Bone marrow (tissue), 2 donors: ENCODE measurements at places on chromosomes 2 and 18.

GRCh38 chr2:60880643-60881046, 729 bp upstream of the REL start:
- DNase-seq, result no peak

DNA sequence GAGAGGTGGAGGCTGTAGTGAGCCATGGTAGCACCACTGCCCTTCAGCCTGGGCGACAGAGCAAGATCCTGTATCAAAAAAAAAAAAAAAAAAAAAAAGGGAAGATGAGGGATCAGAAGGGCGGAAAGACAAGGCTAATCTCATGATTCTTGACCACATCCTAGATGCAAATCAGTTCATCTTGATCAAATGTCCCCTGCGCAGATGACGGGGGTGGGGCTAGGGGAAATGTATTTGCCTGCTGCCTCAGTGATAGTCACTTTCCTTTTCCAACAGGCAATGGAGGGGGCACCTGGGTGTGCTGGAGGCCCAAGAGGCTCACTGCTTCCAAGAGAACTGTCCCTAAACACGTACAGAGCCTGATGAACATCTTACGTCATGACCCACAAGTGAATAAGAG, 3.7 kb upstream of the EMILIN2 start:
- DNase-seq, result no peak

DNA sequence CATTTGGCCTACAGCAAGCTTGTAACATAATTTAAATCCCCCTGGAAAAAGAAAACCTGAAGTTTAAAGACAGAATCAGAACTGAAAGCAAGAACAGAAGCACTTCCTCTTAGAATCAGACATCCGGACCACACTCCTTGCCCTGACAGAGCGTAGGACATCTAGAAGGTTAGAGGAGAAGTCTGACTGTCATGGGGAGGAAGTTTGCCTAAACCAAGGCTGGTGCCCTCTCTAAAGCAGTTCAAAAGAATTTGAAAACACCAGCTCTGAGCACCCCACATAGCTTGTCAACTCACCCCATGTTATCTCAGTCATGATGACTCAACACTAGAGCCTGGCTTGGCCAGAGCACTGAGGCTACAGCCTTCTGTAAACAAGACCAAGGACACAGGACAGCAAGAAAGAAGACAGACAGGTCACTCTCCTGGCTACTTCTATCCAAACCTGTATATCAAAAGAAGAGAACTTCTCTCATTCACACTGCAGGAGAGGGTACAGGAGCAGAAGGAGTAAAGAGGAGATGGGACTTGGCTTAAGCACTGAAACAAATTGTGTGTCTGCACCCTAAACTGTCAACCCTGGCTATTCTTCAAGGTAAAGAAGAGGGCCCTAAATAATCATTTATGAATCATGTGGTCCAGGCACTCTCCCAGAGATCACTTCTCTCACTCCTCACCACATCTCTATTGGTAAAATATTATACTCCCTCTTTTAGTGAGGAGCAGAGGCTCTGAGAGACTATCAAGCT, 198.6 kb downstream of the MEMO1 start:
- peak; percentile 94 for DNase-seq

DNA sequence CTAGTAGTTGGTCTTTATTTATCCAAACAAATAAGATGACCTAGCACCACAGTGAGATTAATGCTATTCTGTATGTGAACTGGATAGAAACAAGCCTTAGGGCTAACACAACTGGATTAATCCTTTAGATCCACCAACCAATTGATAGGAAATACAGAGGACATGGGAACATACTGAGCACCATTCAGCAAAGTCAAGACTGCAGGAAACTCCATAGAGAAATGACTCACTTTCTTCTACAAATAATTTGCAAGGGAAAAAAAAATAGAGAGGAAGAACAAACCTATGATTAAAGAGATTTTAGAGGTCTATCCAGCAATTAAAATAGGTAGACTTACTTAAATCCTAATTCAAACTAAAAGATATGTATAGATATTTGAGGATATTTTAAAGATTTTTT, 23.9 kb downstream of the WDFY1 start:
- no peak for DNase-seq

- no peak for DNase-seq
Measured at GRCh38 chr2:172373076-172373475, 54.3 kb upstream of the ITGA6 start.

DNA sequence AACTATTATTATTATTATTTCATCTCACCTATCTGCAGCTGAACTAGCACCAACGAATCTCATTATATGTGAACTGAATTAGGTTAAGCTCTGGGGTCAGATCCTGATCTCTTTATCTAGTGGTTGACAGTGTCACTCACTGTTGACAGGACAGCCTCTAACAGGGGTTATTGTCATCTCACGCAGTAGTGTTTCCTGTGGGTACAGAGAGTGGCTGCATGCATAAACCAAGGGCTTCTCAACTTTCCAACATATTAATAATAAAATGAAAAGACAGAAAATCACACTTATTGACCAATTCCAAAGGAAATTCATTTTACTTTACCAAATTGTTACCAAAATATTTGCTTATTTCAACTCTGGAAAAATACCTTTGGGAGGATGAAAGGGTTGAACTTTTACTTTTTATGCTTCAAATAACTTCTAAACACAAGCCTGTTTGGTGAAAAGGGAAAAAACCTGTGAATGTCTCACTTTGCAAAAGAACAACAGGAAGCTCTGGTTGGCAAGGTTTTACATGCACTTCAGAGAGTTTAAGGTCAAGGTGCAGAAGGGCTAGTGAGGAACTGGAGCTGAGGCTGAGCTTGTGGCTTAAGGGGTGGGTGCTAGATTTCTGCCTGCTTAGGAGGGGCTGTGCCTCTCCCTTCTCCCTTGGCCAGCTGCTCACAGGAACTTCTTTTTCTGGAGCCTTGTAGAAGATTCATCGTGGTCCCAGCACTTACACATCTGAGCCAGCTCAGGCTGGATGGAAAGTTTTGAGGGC, 72.6 kb downstream of the CTAGE1 start:
- DNase-seq, result no peak

- DNase-seq, result no peak
Measured at GRCh38 chr18:68666381-68666780, 48.5 kb downstream of the TMX3 start.

DNA sequence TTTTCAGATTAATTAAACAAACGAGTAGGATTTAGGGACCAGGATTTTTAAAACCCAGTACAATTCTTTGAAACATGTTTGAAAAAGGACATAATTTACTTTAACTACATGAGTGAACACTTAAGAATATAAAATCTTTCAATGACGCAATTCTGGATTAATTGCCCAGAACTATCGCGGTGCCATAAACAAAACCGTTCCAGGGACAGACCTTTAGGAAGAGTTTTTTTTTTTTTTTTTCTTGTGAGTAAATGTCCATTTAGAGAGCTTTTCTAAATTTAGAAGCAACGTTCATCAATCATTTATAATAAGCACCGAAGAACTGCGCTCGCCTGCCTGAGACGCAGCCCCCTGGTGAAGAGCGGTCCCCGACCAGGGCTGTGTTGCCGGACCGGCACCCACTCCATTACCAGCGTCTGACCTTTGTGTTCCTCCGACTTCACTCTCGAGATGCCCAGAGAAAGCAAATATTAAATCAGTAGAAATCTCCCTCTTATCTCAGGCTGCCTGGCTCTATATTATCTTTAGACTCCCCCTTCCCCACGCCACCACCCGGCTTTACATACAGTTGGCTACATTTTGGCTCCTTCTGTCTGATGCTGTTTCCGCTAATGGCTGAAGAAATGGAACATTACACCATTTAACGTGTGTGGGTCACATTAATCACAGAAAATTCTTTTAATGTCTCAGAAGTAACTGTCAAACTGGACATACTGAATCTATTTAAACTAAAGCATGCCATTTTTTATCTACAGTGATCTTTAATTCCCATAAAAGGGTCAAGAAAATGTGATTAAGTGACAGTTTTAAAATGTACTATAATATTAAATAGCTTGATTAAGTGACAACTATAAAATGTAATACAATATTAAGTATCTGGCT, 364.0 kb upstream of the MEIS1 start:
- DNase-seq, result no peak

DNA sequence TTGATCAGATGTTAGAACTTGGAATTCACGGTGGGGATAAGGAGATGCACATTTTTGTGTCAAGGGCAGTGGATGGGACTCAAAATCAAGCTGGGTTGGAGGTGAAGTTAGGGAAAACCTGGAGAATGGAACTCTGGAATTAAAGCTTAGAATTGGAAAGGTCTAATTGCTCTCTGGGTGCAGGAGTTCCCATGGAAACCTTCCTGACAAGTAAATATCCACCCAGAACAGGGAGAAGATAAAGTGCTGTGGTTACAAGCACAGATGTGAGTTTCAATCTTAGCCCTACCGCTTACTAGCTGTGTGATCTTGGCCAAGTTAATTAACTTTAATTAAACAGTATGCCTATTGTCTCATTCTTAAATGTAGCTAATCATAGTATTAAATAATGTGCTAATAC, 71.3 kb upstream of the TCF7L1 start:
- DNase-seq, result no peak

- no peak for DNase-seq
Measured at GRCh38 chr18:9991011-9992000, 77.5 kb downstream of the VAPA start.

- no peak for DNase-seq
Measured at GRCh38 chr2:61272421-61273070, 110.6 kb downstream of the C2orf74 start.

DNA sequence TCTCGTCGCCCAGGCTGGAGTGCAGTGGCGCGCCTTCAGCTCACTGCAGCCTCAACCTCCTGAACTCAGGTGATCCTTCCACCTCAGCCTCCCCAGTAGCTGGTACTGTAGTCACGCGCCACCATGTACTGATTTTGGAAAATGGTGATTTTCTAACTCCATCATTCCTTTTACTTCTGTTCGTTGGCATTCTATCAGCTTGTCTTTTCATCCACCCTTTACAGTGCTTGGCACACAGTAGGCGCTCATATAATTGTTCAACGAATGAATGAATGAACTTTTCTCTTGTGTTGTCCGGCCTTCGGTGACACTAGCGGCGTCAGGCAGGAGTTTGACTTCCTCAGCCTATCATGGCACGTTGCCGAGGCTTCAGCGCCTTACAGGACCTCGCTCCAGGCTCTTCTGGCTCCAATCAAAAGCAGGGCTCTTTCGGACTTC, 373 bp upstream of the MTHFD2 start:
- DNase-seq, result no peak

DNA sequence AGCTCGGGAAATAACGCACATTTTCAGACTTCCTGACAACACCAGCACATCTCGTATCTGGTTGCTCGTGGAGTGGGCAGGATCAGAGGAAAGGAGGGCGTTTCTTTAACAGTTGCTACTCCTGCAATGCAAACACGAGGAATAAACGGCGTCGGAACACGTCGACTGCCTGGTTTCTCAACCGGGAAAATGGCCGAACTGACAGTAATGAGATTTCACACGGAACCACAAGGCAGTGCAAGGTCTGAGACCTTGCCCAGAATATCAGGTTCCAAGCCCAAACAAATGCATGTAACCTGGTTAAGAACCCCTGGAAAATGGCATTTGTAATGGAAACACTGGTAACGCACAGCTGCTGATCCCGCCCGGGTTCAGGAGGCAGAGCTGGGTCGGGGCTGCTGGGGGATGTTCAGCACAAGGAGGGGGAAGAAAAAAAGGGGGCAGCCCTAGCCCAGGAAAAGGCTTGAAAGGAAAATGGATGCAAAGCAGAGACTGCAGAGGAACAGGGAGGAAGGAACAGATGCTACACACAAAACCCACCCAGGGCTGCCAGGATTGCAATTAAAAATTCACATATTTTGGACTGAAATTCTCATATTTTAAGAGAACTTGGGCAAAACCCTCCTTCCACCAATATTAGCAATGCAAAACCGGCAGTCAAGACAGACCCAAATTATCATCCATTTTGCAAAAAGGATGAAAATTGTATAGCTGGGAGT, 61.6 kb upstream of the KLHL29 start:
- no peak for DNase-seq

DNA sequence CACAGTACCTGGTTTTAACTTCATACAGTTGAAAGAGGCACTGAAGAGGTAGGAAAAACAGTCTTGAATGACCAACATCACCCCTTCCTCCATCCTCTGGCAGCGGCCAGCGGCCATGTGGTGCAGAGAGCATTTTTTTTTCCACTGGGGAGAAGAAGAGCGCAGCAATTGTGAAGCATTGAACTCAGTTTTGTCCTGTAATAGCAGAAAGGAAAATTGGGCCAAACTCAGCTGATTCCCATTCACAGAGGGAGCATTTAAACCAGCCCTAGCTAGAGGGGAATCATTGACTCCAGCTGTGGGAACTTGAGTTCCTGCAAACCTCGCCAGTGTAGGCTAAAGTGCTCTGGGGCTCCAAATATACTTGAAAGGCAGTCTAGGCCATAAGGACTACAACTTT, 316.6 kb upstream of the CHST9 start:
- no peak for DNase-seq

DNA sequence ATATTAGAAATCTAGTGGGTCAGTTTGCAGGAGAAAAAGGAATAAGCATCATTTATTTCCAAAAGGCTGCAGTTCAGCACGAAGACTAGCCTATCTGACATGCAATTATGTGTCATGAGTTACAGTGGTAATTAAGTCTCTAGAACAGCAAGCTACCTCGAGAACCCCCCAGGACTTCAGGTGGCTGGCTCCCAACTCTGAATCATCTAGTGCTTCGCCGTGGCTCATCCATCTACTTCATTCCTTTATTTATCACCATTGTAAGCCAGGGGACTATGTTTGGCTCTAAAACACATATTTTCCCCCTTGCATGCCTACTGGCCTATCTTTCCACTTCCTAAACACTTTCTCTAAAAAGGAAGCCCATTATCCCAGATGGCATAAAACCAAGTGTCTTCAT, 121.6 kb downstream of the TXNL1 start:
- no peak for DNase-seq

- no peak for DNase-seq
Measured at GRCh38 chr2:96806468-96807126, 9.5 kb upstream of the CNNM3 start.

- DNase-seq, result no peak
Measured at GRCh38 chr2:45888641-45889040, 237.2 kb downstream of the PRKCE start.

DNA sequence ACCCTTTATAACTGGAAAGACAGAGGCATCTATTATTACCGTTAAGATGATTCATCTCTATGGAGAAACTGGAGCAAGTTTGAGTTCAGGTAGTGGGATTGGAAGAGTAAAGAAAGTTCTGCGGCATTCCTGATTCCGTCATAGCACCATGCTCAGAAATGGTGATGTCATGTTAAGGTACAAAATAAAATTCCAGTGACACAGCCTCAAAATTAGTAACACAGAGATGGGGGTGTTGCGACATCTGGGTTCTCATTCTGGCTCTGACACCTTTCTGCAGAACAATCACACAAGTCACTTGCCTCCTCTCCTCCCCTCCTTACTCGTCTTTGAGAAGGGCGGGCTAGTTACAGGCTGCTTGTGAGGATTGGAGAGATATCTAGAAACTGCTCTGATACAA, 105.7 kb downstream of the DPP10 start:
- DNase-seq, result no peak

DNA sequence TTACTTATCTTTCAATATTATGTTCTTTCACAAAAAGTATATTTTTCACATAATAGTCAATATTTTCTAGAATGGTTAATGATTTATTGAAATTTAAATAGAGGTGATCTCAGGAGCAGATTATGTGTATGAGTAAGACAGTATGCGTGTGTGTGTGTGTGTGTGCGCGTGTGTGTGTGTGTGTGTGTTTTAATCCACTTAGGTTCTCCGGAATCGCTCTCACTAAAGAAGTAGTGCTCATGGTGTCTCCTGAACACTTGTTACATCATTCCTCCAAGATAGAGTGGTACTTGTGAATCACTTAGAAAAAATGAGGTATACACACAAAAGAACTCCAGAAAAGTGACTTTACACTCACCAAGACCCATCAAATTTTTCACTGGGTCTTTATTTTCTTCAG, 91.0 kb upstream of the KCNH7 start:
- DNase-seq, result no peak

GRCh38 chr2:73588177-73588576, 54.0 kb downstream of the NAT8 start:
- no peak for DNase-seq
